Activated naive CD8-positive, alpha-beta T cell treated with anti-CD3 and anti-CD28 coated beads for 36 hours (primary cell): ENCODE measurements at places on chromosomes 11 and 22. TPM values are rescaled to one million over a fixed set of nuclear protein-coding genes. Genes with fewer than 3 reads are reported as not detected.

GRCh38 chr11:106990331-106990730 is 27.9 kb downstream of the GUCY1A2 start:
- no peak for DNase-seq

Gene TEX12
- total RNA-seq, result 0.26 TPM

Gene CRYBB3
- 0.35 TPM for total RNA-seq

- DNase-seq, result no peak
Observed at GRCh38 chr22:19663286-19663815, 51.0 kb upstream of the SEPTIN5 start.

DNA sequence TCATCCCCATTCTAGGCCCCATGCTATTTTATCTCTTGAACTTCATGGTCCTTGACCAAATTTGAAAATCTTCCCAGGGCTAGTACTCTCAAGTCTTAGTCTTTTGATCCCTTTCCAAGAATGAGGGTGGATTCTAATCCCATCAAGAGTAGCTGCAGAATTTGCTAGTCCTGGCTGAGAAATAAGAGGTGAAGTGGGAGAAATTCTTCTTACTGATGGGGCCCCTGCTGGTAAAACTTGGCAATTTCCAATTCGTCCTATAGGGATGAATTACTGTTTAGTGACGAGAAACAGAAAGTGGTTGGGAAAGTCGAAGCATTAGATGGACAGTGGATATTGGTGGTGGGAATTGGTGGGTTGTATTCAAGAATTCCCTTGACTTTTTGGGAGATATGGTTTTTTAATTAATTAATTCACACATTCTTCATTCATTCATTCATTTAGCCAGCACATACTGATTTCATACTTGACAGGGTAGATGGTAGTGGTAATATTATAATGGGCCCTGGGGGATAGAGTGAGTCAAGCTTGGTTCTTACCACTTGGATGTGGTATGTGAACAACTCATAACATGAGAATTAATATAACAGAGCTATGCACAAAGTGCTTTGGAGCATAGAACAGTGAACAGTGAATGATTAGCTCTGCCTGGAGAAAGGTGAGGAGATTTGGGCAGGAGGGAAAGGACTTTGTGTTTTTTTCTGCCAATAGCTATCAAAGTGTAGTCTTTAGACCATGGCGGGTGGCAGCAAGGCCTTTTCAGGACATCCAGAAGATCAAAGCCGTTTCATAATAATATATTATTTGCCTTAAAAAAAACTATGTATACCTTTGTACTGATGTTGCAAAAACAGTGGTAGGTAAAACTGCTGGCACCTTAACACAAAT is 103.8 kb downstream of the STIM1 start:
- DNase-seq, result no peak

GRCh38 chr11:70456921-70457532 is 58.7 kb downstream of the CTTN start:
- no peak for DNase-seq
